RWPE1 (cell line): ENCODE measurements at places on chromosomes 1 and 21.

GRCh38 chr1:70475023-70475422, 64.0 kb downstream of the CTH start:
- DNase-seq = no peak

DNA sequence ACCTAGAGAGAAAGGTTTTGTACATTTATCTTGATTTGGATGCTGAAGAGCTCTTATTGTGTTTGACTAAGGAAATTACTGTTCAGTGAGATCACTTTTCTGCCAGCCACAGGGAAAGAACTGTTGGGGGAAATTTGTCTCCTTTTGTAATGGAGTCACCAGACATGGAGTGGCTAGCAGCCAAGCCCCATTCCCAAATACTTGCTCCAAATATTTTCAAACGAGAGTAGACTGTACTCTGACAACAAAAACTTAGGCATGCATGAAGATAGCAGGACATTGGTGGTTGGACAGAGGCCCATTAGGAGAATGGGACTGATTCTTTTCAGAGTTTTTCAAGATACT, 21.1 kb downstream of the IPO9 start:
- peak; percentile 51 for DNase-seq

DNA sequence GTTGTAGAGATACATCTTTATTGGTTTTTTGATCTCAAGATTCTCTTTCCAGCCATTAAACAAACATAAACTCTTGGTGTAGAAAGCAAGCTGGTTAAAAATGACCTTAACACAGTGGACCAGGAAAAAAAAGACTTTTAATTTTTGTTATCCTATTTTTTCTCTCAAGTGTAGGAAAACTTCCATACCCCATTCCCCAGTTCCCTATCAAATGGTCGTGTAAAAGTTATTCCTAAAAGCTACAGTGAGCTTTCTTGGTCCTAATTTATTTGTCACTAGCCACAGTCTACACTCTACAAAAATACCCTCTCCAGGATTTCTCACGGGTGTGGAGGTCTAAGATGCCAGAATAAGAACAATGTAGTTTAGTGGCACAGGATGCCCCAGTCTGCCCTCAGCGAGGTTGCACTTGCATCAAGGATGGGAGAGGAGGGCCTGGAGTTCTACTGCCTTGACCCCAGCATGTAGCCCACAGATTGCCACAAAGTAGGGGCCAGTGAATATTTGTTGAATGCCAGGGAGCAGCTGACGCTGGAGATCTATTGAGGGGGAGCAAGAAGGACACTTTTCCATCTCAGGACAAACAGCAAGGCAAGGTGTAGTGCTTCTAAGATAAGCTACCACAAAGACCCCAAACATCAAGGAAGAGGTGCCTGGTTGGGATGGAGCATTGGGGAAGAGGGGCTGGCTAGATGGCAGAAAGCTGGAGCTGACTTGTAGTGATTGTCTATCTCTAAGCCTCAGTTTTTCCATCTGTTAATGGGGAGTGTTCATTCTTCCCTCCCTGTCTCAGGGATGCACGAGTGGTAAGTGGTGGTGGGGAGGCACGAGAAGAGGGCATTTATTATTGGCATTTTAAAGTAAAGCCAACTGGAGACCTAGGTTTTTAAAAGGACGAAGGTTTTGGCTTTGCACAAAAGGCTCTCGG, 1.8 kb downstream of the MYCL start:
- DNase-seq = no peak

GRCh38 chr1:244952940-244953339, 88.6 kb upstream of the HNRNPU start:
- DNase-seq = peak; percentile 55

- DNase-seq = no peak
Observed at GRCh38 chr1:63818567-63819325, 44.9 kb downstream of the ROR1 start.

DNA sequence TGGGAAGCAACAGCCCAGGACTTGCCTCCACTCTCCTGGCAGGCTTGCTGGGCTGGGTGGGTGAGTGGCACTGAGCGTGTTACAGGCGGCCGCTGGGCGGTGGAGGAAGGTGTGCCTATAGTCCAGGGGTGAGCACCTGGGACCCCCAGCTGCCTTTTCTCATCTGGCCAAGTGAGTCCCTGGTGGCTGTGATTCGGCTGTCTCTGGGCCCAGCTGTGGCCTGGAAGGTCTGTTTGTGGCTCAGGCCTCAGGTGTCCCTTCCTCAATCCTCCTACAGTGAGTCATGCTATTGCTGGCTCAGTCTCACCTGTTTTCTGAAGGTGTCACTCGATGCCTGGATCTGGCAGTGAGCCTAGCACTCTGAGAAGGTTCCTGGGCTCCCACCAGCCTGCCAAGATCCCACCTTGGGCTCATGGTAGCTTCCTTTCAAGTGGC, 564.2 kb downstream of the PTPRU start:
- DNase-seq = peak; percentile 32

DNA sequence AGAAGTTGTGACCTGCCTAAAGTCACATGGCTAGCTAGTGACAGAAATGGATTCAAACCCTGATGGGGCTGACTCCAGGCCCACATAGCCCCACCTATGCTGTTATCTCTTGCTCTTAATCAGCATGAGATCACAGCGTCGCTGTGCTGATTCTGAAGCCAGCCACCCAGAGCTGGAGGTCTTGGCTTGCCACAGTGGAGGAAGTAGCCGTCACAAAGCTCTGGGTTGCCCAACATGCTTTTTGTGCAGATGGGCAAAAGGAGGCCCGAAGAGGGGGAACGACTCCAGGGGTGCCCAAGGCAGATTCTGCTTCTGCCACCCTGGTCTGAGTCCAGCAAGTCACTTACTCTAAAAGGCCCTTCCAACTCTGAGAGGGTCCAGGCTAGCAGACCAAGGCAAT, 14.7 kb upstream of the MFSD2A start:
- DNase-seq = no peak

- DNase-seq = no peak
Observed at GRCh38 chr1:107139833-107140702, 771 bp upstream of the NTNG1 start.

DNA sequence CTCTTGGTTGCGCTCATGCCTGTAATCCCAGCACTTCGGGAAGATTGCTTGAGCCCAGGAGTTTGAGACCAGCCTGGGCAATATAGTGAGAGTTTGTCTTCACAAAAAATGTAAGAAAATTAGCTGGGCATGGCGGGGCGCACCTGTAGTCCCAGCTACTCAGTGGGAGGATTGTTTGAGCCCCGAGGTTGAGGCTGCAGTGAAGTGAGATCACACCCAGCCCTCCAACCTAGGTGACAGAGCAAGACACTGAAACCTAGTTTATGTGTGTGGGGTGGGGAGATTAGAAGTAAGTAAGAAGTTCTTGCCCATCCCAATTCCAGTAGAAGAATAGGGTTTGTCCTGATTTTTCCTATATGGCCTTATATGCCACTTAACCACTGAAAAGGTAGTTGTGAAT, 2.0 kb downstream of the RPL5 start:
- DNase-seq = no peak

DNA sequence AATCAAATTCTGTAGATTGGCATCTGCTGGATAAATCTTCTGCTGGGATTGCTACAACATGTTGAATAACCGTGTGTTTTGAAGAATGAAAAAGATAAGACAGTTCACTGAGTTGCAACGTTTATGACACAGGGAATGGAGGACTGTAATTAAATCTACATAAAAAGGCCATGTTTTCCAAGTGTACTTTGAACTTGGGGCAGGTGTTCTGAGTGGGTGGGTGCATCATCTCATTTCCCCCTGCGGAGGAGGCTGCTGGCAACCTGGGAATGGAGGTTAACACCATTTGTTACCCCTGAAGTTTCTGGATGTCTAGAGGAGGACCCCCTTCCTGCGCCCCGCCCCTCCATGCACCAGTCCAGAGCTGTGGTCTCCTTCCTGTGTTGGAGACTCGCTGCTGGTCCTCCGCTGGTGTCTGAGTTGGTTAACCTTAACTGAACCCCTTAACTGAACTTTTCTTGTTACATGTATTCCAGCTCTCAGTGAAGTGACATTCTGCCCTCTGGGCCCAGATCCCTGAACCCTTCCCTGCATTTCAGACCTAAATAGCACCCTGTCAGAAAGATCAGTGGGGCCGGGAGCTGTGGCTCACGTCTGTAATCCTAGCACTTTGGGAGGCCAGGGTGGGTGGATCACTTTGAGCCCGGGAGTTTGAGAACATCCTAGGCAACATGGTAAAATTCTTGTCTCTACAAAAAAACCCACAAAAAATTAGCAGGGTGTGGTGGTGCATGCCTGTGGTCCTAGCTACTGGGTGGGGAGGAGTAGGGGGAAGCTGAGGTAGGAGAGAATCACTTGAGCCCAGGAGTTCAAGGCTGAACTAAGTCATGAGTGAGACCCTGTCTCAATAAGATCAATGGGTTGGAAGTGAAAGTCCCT, 31.8 kb downstream of the UCK2 start:
- DNase-seq = no peak

GRCh38 chr1:190583862-190584261, 106.2 kb upstream of the BRINP3 start:
- DNase-seq = no peak

DNA sequence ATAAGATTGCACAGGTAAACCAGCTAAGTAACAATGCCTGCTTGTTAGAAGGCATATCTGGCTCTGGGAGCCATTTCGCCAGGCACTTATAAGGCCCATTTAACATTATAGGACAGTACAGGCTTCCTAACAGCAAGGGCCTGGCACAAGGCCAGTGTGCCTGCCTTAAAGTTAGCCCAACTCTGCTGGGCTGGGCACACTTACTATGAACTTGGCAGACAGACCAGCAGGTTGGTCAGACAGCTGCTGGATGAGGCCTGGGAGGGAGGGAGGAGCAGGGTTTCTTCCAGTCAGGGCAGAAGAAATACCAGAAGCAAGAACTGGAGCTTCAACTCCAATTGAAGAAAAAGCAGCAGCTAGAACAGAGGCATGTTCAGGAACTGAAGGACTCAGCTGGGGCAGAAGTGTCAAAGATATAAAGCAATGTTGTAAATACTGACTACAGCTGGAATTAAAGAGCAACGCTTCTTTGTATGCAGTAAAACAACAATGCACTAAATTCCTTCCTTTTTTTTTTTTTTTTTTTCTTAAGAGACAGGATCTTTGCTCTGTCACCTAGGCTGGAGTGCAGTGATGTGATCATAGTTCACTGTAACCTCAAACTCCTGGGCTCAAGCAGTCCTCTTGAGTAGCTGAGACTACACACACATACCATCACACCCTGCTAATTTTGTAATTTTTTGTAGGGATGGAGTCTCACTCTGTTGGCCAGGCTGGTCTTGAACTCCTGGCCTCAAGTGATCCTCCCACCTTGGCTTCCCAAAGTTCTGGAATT, 4.9 kb downstream of the CACHD1 start:
- no peak for DNase-seq

GRCh38 chr1:33516428-33516827, 44.0 kb downstream of the ZSCAN20 start:
- peak; percentile 15 for DNase-seq

DNA sequence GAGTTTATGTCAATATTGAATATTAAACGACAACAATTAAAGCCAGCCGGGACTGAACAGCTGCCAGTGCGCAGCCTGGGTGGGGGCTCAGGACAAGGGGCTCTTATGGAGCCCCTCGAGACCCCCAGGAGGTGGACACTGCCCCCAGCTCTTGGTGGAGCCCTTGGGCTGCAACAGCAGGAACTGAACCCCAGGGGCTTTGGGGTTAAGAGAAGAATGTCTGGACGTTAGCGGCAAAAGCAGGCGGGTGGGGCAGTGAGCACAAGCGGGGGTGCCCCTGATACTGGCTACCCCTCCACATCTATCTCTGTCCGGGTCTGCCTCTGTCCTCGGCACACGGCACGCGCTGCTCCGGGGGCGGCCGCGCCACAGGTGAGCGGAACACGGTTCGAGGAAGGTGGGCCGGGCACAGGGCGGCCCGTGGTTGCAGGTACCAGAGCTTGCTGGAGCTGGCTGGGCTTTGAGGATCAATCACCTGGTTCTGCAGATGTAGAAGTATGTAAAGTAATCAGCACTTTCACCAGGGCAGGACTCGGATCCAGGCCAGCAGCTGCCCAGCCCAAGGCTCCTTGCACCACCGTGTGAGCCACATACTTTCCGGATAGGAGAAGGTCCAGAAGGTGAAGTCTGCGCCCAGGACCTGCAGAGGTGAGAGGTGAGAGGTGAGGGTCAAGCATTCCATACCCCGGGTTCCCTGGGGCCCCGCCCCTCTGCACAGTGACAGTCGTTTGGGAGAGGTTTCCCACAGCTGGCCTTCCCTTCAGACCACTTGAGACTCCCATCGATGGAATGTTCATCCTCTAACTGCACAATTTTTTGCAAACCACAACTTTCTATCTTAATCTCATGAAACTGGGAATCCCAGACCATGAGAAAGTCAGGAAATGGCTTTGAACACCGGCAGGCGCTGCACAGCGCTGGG, 12.4 kb upstream of the POFUT2 start:
- no peak for DNase-seq

DNA sequence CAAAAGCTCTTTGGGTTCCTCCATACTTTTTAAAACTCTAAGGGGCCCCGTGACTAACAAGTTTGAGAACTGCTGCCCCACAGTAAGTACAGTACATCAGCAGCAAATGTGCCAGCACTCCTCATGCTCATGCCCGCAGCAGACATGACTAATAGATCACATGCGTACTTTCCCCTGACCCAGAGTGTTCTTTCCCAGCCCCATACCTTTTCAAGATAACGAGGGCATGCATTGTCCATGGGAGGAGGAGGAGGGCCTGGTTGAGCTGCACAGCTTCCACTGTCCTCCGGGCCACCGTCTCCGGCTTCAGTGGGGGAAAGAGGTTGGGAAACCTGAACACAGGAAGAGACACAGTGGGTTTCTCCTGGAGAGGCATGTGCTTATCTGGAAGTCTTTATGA, 45.5 kb downstream of the DHRS3 start:
- DNase-seq = no peak

DNA sequence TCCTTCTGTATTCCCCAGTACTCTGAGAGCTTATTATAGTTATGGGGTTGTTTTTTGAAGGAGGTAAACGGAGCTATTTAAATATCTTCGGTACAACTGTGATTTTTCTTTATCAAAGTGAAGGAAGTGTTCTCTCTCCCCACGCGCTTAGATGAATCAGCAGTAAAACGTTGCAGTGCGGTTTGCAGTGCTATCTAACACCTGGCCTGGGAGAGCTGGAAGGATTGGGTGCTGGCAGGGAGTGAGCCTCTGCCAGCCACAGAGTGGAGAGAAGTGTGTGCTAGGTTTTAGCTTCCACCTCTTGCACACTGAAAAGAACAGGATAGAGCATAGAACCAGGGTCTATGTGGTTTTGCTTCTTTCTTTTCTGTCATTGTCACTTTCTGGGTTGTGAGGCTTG, 165.9 kb downstream of the SDCCAG8 start:
- peak; percentile 48 for DNase-seq
